Stimulated activated CD4-positive, alpha-beta T cell treated with anti-CD3 and anti-CD28 coated beads, Interleukin-15, amount 100 ng/mL, for 24 hours (primary cell): ENCODE measurements at places on chromosomes 1 and 21.

- peak; percentile 37 for DNase-seq
Observed at GRCh38 chr1:156481527-156481926, 19.0 kb downstream of the MEF2D start.

DNA sequence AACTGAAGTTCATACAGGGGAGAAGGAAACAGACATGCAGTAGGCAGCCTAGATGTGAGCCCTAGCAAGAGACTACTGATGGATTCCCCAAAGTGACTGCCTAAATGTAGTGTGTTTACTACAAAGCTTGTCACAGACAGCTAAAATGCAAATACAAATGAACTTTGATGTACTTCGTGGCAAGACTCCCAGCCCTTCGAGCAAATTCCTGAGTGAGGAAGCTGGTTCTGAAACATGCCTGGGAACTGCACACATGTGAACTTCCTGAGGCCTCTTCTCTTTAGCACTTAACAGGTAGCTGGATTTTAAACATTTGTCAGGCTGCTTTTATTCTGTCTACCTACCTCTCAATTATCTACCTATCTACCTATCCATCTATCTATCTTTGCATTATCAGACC, 6.7 kb upstream of the IRF2BP2 start:
- no peak for DNase-seq

- DNase-seq = peak; percentile 42
Observed at GRCh38 chr21:25464275-25464674, 143.0 kb downstream of the MRPL39 start.

GRCh38 chr1:35264035-35264434, 4.5 kb upstream of the ZMYM4 start:
- DNase-seq = no peak

DNA sequence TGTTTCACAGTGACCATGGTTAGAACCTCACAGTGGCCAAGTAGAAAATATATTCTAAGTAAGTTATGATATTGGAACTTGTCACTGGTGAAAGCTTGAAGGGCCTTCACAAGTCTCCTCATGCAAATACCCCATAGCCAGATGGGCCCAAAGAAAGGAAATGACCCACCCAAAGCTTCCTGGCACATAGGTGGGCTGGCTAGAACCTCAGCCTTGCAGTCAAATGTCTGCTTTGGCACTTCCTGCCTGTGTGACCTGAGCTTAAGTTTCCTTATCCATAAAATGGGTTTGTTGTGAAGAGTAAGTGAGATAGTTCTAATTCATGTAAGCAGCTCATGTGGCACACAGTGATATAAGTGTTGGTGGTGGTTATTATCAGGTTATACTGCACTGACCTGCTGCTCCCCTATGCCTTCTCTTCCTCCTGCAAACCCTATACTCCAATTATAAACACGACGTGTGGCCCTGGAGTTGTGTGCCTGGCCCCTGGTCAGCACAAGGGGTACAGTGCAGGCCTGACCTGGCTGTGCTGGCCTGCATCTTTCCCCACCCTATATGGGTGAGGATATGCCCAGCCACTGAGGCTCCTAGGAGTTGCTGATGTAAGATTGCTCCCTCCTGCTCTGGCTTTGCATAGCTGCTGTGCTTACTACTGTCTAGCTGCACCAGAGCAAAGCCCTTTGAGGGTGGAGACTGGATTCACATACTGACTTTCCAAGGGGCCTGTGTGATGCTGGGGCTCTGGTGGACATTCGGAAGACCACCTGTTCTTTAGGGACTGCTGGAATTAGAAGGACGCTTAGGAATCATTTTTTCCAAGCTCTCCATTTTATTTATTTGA, 4.7 kb upstream of the SLFNL1 start:
- no peak for DNase-seq

DNA sequence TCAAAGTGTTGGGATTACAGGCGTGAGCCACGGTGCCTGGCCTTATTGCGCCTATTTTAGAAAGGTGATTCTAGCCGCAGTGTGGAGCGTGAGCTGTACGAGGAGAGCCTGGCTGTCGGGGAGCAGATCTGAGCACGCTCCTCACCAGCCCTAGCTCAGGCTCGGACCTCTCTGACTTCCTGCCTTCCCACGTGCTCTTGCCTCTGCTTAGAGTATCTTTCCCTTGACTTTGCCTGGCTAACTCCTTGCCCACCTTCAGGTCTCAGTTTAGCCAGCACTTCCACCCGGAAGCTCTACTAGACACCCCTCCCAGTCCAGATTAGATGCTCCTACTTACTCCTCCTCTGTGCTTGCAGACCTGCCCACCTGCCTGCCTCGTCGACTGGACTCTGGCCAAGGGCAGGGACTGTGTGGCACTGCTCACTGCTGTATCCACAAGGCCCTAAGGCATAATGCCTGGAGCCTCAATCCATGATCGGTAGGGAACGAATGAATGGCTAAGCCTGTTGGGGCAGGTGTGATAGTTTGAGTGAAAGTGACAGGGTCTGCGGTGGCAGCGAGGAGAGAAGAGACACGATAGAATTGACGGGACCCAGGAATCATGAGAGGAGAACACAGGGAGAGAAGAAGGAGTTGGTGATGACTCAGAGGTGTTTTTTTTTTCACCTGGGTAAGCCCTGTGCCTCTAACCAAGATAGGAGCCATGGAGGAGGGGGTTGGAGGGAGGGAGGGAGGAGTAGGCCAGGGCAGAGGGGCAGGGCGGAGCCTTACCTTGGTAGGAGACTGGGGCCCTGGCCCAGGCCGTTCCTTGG, 28.1 kb upstream of the WASF2 start:
- DNase-seq = no peak

DNA sequence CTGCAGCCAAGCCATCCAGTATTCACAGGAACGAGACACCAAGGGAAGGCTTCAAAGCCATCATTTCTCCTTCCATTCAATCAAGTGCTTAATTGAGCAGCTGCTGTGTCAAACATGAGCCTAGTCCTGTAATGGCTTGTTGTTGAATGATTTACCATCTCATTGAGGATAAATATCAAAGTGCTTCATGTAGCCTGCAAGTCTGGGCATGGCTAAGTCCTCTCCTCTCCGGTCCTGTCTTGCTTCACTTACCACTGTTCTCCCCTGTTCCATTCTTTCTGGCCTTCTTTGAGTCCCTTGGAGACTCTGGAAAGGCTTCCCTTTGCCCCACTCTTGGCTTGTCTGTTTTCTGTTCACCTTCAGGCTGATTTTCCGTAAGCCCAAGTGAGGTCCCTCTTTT, 279.8 kb downstream of the PBX1 start:
- DNase-seq = no peak

GRCh38 chr1:211697356-211697755, 21.9 kb upstream of the NEK2 start:
- no peak for DNase-seq

GRCh38 chr21:44568667-44569556, 4.6 kb upstream of the KRTAP10-4 start:
- DNase-seq = no peak

DNA sequence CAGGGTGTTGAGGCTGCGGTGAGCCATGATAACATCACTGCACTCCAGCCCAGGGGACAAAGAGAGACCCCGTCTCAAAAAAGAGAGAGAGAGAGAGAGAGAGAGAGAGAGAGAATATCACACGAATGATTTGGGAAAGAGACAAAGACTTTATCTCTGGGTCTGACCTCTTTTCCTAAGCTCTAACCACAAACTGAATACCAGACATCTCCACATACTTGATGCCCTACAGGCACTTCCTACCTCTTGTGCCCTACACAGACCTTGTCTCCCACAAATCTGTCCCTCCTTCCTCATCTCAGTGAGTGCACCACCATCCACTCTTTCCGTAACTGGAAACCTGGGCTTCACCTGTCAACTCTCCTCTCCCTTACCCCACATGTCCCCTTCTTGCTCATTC, 27.0 kb upstream of the PTCH2 start:
- no peak for DNase-seq

GRCh38 chr1:205664399-205665017, 15.8 kb downstream of the SLC45A3 start:
- DNase-seq = no peak

DNA sequence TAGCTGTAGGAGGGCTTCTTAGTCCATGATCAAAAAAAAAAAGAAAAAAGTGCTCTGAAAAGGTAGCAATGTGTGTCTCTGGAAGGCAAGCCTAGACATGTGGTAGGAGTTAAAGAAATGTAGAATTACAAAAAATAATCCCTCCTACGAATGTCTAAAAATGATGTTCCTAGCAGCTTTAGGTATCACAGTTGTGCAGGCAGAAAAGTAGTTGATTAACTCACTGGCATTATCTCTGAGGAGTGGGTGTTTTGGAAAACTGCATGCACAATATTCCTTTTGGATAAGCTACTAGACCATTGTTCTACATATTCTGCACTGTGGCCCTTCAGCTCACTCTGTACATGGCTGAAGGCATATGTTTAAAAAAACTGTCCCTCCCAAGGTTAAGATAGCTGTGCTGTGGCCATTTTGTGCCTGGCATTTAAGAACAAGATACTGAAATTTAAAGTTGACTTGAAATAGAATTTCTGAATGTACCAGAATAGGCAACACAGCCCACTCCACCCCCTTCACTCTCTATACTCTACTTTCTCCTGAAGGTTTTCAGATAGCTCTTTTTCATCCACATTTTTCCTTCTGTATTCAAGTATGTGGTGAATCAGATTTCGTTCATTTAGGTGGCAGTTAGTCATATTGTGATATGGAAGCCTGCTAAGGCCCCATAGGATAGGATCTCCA, 463.9 kb upstream of the LRRC7 start:
- DNase-seq = no peak

GRCh38 chr1:7753641-7754040, 17.5 kb upstream of the VAMP3 start:
- DNase-seq = no peak

DNA sequence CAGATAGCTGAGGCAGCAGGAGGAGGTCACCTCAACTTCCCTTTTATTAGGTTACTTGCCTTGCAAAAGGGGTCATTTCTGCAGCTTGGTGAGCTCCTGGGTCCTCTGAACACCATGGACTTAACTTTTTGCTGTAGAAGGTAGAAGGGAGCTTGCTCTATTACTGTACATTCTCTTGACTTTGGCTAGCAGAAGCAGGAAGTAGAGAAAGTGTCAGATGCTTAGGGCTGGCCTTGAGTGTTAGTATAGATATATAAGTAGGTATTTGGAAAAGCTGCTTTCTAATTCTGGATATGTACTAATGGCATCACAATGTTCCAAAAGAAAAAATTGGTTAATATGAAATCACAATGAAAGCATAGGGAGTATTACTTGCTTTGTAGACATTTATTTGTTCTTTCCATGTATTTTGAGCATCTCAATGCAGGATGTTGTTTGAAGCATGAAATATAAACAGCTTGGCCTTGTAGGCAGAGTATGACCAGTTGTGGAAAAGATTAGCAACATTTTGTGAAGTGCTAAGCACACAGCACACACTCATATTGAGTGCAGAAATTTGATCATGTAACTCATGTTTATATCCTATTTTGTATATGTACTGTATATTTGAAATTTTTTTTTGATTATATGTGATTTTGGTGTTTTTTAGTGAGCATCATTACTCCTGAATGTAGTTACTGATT, 108.8 kb downstream of the DYRK1A start:
- DNase-seq = no peak

GRCh38 chr1:114756949-114757454, 782 bp downstream of the CSDE1 start:
- peak; percentile 29 for DNase-seq

DNA sequence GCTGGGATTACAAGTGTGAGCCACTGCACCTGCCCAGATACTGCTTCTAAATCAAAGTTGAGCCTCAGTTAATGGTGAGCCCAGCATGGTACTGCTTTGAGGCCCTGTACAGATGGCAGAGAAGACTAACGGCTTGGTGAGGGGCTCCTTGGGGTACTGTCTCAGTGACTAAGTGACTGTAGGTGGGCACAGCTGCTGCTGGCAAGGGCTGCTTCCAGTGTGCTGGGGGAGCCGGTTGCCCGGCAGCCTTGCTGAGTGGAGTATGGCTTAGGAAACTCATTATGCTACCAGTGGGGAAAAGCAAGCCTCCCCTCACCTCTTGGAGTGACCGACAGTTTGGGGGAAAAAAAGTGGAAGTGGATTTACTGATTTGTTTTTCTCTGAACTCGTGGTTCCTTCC, 23.6 kb upstream of the ARHGEF10L start:
- no peak for DNase-seq

- DNase-seq = no peak
Observed at GRCh38 chr1:166988974-166989515, at the start of gene MAEL. Gene MAEL (plus strand): TSS chr1:166989280. CDS start chr1:166989353, 73 bp downstream.

- DNase-seq = no peak
Observed at GRCh38 chr1:96416111-96416595, 305.4 kb upstream of the PTBP2 start.

GRCh38 chr1:162003830-162004215, 19.8 kb downstream of the OLFML2B start:
- DNase-seq = no peak

DNA sequence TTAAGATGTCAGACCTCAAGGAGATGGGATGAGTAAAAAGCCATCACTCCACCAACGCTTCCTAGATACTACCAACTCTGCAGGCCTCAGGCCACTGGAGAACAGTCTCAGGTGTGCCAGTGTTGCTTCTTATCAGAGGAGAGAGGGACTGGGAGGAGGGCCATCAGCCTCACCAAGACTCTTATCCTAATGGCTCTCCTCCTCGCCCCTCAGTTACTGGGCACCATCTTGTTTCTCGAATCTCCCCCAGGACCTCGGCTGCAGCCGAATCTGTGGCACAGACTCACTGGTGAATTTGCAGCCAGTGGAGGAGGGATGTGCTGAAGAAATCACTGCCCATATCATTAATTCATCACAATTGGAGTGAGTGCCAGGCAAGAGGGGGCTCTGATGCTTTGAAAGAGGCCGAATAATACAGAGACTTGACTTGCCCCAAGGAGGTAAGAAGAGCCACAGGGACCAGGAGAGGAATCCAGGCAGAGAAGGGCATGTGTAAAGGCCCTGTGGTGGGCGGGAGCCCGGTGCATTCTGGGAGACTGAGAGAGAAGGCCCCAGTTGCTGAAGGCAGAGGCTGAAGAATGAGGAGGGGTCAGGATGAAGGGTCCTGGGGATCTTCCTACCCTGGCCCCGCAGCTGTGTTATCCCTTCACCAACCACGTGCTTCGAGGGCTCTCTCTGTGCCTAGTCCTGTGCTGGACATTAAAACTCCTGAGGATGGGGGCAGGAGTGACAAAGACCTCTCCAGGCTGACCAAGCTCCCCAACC, 129.8 kb downstream of the PTPRU start:
- no peak for DNase-seq

DNA sequence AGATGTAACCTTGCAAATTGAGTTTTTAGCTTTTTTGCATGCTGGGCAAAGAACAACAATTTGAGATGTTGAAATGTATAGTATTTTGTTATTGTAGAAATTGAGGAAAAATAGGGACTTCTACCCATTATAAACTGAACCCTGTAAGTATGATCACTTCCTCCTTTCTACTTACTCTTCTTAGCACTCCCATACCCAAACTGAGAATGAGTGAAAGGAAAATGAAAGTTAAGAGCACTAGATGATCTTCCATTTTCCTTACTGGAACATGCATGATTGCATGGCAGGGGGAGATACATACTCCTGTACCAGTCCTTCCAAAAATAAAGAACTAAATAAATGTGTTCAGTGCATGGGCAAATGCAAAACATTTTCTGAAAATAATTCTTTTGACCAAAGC, 107.4 kb upstream of the KIAA1614 start:
- DNase-seq = no peak

GRCh38 chr1:110746644-110747259, 72.0 kb upstream of the KCNA3 start:
- peak; percentile 66 for DNase-seq
